Right lobe of liver (tissue), 6 donors: ENCODE measurements at places on chromosomes 12 and 14. TPM values are rescaled to one million over a fixed set of nuclear protein-coding genes. Genes with fewer than 3 reads are reported as not detected.

Gene NEUROD4
- total RNA-seq, result not detected

Gene TOMM20L
- total RNA-seq, result not detected

- H3K36me3 ChIP-seq, result no peaks in the 10 kb centered on the region
- DNase-seq, result no peak
- H3K27ac ChIP-seq, result no peak overlapping the region
- H3K4me3 ChIP-seq, result no peak overlapping the region
Observed at GRCh38 chr14:33237115-33237740, 298.5 kb downstream of the NPAS3 start.

DNA sequence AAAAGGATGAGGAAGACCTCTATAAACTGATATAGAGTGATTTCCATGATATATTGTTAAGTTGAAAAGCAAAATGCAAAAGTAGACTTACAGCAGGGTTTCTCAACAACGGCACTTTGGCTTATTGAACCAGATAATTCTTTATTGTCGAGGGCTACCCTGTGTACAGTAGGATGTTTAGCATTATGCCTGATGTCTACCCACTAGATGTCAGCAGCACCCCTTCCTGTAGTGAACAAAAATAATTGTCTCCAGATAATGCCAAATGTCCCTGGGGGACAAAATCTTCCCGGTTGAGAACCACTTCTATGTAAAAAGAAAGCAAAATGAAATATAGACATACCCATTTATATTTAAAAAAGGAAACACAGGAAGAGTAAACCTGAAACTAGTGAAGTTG, 32.4 kb downstream of the ABCD2 start:
- DNase-seq, result no peak
- no peak overlapping the region for H3K27ac ChIP-seq

DNA sequence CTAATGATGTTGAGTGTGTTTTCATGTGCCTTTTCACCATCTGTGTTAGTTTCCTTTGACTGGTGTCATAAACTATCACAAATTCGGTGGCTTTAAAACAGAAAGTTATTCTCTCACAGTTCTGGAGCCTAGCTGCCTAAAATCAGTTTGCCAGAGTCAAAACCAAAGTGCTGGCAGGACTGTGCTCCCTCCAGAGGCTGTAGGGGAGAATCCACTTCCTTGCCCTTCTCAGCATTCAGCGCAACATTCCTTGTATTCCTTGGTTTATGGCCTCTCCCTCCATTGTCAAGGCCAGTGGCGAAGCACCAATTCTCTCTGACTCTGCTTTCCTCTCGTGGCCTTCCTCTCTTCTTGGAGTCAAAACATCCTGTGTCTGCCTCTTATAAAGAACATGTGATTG, 174.2 kb upstream of the PDE3A start:
- H3K27me3 ChIP-seq, result no peaks in the 10 kb centered on the region
- no peak overlapping the region for H3K27ac ChIP-seq
- H3K4me1 ChIP-seq, result no peaks in the 10 kb centered on the region
- H3K4me3 ChIP-seq, result no peak overlapping the region
- DNase-seq, result no peak
- H3K36me3 ChIP-seq, result no peaks in the 10 kb centered on the region

- no peaks in the 10 kb centered on the region for H3K4me1 ChIP-seq
- no peak overlapping the region for H3K4me3 ChIP-seq
- no peak for DNase-seq
- no peak overlapping the region for H3K27ac ChIP-seq
Observed at GRCh38 chr12:65432651-65433050, 154.2 kb downstream of the MSRB3 start.

- no peaks in the 10 kb centered on the region for H3K27me3 ChIP-seq
- no peak overlapping the region for H3K4me3 ChIP-seq
- peak; percentile 65 for DNase-seq
- no peaks in the 10 kb centered on the region for H3K4me1 ChIP-seq
- H3K27ac ChIP-seq, result no peak overlapping the region
- H3K36me3 ChIP-seq, result no peaks in the 10 kb centered on the region
Observed at GRCh38 chr12:30985814-30986452, 59.4 kb downstream of the TSPAN11 start.

DNA sequence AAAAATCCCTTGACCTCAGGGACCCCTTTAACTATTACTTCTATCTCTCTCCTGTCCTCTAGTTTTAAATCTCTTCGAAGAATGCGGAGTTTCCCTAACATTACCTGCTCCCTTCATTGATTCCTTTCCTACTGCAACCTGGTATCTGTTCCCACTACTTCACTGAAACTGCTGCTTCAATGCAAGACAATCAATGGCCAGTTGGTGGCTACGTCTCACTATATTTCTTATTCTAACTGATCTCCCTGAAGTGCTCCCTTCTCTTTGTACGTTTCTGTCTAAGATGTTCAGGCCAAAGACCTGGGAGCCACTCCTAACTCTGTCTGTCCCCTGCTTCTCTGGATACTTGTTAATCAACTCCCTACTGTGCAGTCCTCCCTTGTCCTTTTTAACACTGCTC, 10.3 kb upstream of the KCNA1 start:
- no peaks in the 10 kb centered on the region for H3K27me3 ChIP-seq
- H3K4me3 ChIP-seq, result no peak overlapping the region
- no peaks in the 10 kb centered on the region for H3K36me3 ChIP-seq
- no peak overlapping the region for H3K27ac ChIP-seq
- no peaks in the 10 kb centered on the region for H3K4me1 ChIP-seq
- no peak for DNase-seq
